CD14-positive monocyte (primary cell): ENCODE measurements at places on chromosomes 16 and 17.
A peak's percentile ranks its signal among the peaks of the same experiment; 100 is the strongest.

DNA sequence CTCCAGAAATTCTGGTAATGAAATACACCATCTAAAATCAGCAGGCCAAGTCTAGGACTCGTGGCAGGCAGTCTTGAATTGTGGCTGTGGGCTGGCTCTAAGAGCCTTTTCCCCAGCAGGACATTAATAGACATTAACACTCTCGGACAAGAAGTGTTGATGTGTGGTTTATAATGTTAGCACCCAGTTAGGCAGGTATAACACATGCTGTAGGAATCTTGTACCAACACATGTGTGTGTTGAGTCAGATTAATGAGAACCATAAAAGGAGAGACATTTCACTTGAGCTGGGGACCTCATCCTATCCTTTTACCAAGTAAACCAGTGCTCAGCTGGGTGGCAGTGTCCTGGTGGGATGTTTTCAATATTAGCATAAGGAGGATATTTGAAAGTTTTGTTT, 264.5 kb downstream of the FTO start:
- DNase-seq: no peak

- no peak for DNase-seq
These were observed 13.2 kb downstream of the DDX42 start for GRCh38 chr17:63786971-63787711.

GRCh38 chr16:48576927-48577326, 33.1 kb downstream of the N4BP1 start:
- peak; percentile 67 for DNase-seq

DNA sequence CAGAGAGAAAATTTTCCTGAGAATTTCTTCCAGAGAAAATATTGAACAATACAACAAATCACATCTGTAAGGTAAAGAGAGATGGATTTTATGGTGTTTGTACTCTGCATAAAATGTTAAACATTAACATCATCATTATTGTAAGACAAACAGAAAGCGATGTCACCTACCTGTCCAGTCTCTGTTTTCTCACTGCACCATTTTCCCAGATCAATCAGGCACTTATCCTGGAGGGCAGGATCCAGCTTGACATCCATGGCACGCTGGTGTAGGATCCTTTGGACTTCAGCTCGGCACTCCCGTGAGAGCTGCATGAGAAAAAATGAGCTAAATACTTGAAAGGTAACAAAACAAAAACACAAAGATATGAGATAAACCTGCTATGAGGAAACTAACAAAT, 55.9 kb upstream of the CLEC18B start:
- no peak for DNase-seq

DNA sequence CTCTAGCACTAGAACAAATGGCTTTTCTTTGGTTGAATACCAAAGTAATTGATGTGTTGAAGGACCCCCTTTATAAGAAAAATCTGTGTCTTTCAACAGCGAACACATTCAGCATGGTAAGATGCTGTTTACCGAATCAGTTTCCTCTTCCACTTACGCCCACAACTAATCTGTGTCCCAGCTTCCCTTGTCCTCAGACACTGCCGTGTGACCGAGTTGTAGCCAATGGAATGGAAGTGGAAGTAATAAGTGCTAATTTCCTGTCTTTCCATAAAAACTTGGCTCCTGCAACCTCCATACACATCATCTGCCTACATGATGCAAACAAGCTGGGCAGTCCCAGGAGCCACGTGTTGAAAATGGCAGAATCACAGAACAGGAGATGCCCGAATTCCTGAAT, 10.4 kb downstream of the CDIPT start:
- no peak for DNase-seq

GRCh38 chr16:10839279-10839666, 20.7 kb upstream of the TVP23A start:
- DNase-seq: no peak

GRCh38 chr17:45143767-45144198, 4.5 kb upstream of the HEXIM1 start:
- DNase-seq: peak; percentile 48

DNA sequence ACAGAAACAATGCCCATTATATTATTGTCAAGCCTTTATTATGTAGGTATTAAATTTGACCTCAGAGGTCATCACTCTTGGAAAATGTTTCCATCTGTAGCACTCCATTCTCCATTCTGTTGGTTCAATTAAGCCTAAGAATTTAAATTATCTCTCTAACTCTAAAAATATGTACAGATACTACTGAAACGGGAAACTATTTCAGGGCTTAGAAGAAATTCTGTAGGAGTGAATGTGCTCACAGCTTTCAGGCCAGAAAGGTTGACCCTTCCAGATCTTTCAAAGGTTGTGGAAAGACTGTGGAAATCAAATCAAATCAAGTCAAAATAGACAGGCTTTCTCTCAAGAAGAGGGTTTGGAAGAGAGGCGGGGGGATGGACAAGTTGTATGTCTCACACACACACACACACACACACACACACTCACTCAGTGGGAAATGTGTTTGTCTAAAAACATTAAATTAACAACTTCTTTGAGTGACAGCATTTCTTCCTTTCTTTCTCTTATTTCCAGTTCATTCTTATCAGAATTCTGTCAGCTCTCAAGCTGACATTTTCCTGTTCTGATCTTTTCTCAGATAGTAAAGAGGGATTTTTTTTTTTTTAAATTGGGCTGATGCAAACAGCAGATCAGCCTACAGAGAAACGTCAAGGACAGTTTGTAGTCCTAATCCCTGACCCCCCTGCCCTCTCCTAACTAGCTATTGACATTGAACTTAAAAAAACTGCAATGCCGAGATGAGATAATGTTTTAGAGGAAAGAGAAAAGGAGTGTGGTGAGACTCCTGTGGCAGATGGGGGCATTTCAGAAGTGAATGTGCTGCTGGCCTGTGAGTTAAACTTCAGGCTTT, 139.0 kb upstream of the ZFHX3 start:
- no peak for DNase-seq

GRCh38 chr17:76191896-76192295, 48.4 kb downstream of the RNF157 start:
- DNase-seq: no peak

DNA sequence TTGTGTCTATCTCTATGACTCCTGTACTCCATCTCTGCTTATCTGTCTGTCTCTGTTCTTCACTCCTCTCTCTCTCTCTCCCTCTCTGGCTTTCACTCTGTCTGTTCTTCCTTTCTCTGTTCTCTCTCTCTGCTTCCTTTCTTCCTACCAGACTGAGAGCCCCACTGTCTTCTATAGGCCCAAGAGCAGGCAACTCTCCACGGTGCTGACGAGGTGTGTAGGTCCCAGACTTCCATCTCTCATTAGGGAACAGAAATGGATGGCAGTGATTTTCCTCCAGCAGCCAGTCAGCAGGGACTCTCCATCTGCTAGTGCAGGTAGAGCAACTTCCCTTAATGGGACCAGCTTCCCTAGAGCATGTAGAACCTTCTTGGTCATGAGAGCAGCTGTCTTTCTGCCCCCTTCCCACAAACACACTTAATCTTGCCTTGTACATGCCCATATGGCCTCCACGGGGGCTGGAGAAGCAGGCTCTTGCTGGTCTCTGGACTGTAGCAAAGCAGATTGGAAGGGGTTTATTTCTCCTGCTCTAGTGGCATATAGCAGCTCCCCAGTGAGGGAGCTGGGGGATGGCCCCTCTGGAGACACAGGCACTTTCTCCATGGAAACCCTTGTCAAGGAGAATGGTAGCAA, 47.8 kb upstream of the NLRP1 start:
- no peak for DNase-seq
